ENCODE measurements at places on chromosomes 2 and 18. TPM values are rescaled to one million over a fixed set of nuclear protein-coding genes. Genes with fewer than 3 reads are reported as not detected.

The PRSS56 gene
- not detected for total RNA-seq

The SCYGR4 gene
- not detected for total RNA-seq

The SERPINB10 gene
- total RNA-seq = not detected

The BCL2 gene
- 11.0 TPM for total RNA-seq

The RBMS1 gene
- 95.3 TPM for total RNA-seq

The NLRC4 gene
- 24.4 TPM for total RNA-seq

DNA sequence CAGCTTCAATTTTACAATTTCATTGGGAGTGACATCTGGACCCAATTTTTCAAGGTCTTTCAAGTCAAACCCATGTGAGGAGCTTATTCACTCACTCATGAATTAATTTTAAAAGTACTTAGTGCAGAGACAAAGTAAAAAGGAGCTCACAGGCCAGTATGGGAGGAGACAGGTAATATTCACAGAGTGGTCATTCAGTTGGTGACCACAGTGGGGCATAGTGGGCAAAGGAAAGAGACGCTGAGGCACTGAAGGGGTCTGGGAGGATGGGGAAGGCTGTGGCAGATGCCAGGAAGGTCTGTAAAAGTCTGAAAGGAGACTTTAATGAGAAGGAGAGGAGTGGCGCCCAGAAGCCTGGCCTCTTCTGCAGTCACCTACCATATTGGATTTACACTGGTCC lies 76.0 kb downstream of the CD8B2 start:
- H3K27ac ChIP-seq = no peak overlapping the region
- no peaks in the 10 kb centered on the region for H3K36me3 ChIP-seq
- H3K4me1 ChIP-seq = no peaks in the 10 kb centered on the region

DNA sequence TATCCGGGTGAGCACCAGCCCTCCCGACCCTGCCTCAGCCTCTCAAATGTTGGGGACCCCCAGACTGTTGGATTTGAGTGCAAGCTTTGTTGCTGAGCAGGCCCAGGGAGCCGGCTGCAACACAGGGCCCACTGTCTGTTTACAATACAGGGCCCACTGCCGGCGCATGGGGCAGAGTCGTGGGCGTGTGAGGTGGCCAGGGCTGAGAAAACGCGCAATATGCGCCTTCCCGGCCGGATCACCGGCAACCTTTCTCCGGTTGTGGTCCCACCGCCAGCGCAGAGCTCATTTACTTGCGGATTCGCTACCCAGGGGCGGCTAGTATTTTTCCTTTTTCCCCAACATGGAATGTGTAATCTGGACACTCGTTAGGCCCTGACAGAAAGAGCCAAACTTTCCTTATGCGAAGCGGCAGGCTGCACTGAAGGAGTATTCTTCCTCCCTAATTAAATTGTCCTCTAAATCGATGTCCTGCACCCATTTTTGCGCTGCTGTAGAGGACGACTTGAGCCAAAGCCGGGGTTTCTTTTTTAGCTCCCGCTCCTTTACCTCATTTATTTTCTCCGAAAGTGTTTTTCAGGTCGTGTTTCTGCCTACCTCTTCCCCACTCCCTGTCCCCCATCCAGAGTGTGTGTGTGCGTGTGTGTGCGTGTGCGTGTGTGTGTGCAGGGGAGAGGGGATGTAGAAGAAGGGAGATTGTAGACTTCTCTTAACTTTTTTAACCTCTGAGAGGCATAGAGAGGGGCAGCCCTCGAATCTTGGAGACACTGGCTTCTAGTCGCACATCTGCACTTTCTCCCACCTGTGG lies 2.7 kb downstream of the OTX1 start:
- peaks cover 100% of the 10 kb centered on the region for H3K27me3 ChIP-seq
- no peak overlapping the region for H3K27ac ChIP-seq
- no peak for DNase-seq
- H3K4me3 ChIP-seq = no peak overlapping the region
- peaks cover 79% of the 10 kb centered on the region for H3K4me1 ChIP-seq

DNA sequence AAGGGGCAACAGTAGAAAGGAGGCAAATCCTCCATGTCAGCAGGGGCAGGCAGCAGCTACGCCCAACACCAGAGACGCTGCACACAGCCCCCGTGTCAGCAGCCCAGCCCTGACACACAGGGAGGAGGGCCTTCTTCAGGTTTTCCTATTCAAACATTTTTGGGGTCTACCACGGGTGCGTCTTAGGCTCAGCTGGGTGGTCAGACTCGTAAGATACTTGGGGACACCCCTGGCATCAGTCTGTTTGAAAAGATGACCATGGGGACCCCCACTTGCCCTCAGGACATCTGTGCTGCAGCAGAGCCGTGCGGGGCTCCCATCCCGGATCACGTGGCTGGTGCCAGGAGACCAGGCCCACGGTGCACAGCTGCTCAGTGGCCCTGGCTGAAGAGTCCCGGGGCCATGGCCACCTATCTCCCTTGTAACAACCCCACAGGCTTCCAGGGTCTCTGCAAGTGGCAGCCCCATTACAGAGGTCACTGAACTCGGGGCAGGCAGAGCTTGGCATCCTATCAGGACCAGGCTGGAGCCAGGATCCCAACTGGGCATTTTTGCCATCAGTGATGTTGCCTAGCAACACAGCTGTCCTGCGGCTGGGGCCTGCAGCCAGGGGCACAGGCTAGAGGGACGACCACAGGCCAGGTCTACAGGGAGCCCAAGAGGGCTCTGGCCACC lies 82.5 kb downstream of the EDAR start:
- no peak overlapping the region for H3K27ac ChIP-seq
- no peak overlapping the region for H3K4me3 ChIP-seq
- DNase-seq = no peak
- no peaks in the 10 kb centered on the region for H3K4me1 ChIP-seq

DNA sequence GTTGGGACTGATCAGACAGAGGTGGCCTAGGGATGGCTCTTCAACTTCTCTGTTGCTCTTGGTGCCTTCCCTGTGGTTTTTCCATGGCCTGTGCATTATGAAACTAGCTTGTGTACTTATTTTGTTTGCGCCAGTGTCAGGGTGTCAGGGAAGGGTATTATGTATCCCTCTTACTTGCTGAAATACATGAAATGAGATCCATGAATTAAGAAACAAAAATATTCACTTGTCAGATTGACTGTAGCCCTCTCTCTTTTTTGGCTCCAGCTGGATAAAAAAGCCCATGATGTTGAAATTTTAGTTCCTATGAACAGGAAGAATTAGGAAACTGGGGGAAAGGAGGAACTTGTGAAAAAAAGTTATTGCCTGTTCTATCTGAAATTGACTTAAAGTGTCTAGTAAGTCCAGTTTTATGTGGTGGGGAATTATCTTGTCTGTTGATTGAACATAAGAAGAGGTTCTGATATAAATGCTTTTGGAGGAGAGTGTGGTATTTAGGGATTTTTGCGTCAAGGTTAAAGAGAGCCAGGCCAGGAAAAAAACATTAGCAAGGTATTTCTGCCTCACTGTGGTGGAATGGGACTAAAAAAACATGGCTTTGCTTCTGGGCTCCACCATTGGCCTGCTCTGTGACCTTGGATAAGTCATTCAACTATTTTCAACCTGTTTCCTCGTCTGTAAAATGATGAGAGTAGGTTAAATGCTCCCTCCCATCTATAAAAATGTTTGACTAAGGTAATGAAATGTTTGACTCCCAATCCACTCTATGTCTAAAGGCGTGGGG lies 12.0 kb downstream of the UGP2 start:
- no peak for DNase-seq
- H3K4me1 ChIP-seq = peaks cover 60% of the 10 kb centered on the region
- H3K4me3 ChIP-seq = no peak overlapping the region
- H3K27ac ChIP-seq = peak overlapping the region; percentile 3

- DNase-seq = no peak
- no peaks in the 10 kb centered on the region for H3K36me3 ChIP-seq
- H3K4me3 ChIP-seq = no peak overlapping the region
- H3K27me3 ChIP-seq = no peaks in the 10 kb centered on the region
- no peaks in the 10 kb centered on the region for H3K4me1 ChIP-seq
- H3K27ac ChIP-seq = no peak overlapping the region
Measured at GRCh38 chr18:5155218-5155906, 41.7 kb downstream of the AKAIN1 start.

Data from lower lobe of right lung (tissue), 2 donors.